ENCODE measurements at places on chromosomes 11 and 22.

- no peak for DNase-seq
These were observed 15.1 kb downstream of the PLEKHA7 start for GRCh38 chr11:16999116-16999515.

- DNase-seq, result no peak
These were observed 75.6 kb downstream of the CLPB start for GRCh38 chr11:72358466-72359405.

DNA sequence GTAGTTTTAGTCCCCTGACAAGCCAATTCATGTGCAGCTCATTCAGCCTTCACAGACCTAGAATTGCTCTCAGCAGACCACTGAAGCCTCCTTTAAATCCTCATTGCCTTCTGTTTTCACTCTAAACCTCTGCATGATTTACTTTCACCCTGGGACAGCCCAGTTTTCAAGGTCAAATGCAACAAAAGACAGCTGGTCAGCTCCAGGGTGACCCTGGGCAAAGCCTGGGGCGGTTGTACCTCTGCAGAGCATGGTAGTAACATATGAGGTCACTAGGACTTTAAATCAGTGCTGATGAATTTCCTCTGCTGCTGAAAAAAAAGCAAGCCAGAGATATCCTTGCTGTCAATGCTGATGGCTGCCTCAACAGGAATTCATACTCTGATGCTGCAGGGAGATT, 62.2 kb downstream of the SERGEF start:
- no peak for DNase-seq

GRCh38 chr11:95917193-95918036, 6.5 kb downstream of the MTMR2 start:
- no peak for DNase-seq

GRCh38 chr22:25039255-25039654, 86.7 kb downstream of the KIAA1671 start:
- no peak for DNase-seq

GRCh38 chr22:17359501-17359900, 9.8 kb upstream of the CECR2 start:
- DNase-seq, result no peak

GRCh38 chr11:119692540-119692820, 36.5 kb downstream of the NECTIN1 start:
- no peak for DNase-seq

DNA sequence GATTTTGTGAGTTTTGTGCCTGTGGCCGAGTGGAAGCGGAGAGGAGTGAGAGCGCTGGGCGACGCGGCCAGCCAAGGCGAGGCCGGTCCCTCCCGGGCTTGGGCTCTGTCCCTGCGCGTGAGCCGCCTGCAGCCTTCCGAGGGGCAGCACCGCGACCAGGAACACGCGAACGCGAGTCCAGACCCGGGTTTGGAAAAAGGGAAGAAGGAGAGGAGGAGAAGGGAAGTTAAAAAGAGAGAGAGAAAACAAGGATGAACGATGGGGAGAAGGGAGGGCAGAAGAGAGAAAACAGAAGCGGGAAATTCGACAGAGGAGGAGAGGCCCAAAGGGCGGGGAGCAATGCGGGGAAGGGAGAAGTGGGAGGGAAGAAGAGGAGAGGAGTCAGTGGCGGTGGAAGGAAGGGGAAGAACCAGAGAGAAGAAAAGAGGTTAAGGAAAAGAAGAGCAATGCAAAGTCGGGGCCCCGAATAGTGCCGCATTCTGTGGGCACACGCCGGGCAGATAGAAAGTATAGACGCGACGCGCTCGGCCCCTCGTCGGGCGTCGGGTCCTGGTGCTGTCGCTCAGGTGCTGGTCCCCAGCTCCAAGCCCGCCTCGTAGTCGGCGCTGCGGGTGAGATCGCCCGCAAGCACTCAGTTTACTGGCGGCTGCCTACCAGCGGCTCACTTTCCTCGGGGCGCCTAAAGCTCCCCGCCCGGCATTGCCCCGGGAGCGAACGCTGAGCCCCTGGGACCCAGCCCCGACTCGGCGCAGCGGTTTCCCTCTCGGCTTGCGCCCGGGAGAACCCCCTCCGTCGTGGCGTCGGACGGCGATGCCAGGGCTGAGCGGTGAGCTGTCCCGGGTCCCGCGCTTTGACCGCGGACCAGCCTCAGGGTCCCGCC, 2.8 kb upstream of the BARX2 start:
- DNase-seq, result no peak

GRCh38 chr11:119027561-119028345, 2.9 kb downstream of the SLC37A4 start:
- DNase-seq, result no peak

DNA sequence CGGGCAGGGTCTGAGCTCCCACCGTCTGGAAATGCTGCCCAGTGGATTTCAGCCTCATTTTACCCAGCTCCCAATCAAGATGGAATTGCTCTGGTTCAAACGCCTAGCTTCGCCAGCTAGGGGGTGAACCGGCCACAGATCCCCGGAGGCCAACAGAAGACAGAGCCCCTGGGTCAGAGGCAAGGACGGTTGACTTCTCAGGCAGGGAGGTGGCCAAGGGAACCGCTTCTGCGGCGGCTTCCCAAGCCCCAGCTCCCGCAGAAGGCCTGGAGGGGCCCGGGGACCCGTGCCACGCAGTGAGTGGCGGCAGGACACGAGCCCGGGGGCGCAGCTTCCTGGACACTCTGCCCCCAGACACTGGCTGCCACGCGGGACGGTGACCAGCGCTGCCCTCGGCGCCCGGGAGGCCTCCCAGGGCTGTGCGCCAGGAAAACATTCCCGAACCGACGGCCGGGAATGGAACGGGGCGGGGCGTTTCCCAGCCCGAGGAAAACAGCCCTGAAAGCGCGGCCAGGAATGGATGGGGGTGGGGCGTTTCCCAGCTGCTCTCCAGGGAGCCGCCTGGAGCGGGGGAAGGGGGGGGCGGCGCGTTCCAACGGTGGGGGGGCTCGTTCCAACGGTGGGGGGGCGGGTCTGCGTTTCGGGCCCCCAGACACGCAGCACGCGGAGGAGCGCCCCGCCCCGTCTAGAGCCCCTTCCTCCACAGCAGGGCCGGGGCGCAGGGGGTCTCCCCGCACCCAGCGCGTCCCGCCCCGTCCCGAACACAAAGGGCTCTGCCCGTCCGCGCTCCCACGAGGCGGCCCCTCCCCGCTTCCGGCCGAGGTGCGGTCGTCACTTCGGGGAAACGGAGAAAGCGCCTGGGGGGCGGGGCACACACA, 13.5 kb upstream of the B4GALNT4 start:
- DNase-seq, result peak; percentile 93

DNA sequence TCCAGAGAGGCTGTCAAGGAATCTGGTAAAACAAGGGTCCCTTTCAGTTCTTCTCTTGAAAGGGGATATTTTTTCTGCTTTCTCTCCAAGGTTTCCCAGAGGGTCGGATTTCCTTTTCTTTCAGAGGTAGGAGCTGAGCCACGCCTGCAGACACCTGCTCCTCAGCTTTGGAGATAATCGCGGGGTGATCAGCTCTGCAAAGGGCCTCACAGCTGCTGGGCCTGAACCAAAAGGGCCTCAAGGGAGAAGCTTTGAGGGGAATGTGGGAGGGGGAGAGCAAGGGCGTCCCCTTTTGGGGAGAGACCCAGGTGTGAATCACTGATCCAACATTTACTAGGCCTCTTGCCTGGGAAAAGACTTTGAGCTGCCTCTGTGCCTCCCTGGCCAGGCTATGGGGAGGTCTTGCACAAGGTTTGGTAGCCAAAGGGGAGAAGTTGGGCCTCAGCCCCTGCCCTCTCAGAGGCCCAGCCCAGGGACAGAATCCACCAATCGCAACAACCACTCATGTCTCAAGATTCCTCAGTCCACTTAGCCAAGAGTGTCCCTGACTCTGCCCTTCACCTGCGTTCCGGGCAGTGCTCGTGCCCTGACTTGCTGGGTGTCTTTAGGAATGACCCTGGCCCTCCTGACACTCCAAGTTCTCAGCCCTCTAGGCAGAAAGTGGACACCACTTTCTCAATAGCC, 14.0 kb upstream of the TP53I11 start:
- no peak for DNase-seq

DNA sequence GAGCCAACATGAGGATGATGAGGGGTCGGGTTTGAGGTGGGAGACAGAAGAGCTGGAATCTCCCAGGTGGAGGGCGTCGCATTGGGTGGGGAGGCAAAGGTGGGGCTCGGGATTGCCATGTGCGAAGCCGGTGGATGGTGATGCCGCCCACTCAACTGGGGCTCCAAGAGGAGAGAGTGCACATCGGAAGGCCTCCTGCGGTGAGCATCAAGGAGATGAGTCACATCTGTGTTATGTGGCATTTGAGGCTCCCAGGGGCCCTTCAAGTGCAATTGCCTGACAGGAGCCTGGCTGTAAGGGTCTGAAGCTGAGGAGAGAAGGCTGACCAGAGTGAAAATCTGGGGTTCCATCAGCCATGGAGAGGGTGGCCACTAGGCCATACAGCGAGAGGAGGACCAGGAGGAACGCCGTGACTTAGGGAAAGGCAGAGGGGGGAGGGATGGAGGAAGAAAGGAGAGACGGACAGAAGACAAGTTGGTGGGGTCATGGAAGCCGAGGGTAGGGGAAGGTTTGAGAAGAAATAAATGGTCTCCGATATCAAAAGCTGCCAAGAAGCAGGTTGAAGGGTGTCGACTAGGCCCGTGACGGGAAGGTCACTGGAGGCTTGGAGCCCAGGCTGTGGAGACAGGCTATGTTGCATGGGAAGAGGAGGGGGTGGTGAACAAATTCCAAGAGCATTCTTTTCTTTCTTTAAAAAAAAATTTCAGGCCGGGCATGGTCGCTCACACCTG, 21.3 kb downstream of the RASD2 start:
- DNase-seq, result peak; percentile 47

- no peak for DNase-seq
These were observed 96.2 kb downstream of the RASSF10 start for GRCh38 chr11:13105237-13105844.

DNA sequence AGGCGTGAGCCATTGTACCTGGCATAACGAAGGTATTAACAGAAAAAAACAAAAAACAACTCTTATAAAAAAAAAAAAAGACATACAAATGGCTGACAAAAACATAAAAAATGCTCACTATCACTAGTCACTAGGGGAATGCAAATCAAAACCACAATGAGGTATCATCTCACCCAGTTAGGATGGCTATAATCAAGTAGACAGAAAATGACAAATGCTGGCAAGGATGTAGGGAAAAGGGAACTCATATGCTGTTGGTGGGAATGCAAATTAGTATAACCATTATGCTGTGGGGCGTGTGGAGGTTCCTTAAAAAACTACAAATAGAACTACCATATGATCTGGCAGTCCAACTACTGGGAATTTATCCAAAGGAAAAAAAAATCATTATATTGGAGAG, 17.0 kb downstream of the THY1 start:
- DNase-seq, result peak; percentile 1

- no peak for DNase-seq
These were observed 251.0 kb upstream of the UBASH3B start for GRCh38 chr11:122404571-122404970.

GRCh38 chr22:20221421-20222340, 46.4 kb downstream of the RTN4R start:
- DNase-seq, result no peak

GRCh38 chr22:47121791-47122190, 359.3 kb downstream of the TBC1D22A start:
- DNase-seq, result no peak

GRCh38 chr11:128540469-128540868, 46.9 kb downstream of the ETS1 start:
- DNase-seq, result no peak

DNA sequence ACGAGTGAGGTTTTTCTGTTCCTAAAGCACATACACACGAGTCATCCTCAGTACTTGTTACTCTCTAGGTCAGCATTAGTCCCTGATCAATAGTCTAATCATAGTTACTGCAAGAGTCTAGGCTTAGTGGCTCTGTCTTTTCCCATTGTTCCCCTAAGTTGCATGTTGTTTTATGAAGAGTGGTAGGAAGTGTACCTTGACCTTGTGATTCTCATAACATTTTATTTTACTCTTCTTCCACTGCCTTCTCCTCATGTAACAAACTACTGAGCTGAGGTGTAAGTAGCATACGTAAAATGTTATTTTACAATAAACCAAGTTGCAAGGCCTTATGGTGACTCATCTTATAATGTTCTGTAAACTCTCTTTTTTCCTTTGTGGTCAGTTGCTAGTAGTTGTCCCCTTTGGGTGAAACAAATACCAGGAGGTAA, 15.0 kb downstream of the METTL15 start:
- DNase-seq, result no peak

- DNase-seq, result no peak
These were observed 29.4 kb downstream of the YWHAH start for GRCh38 chr22:31973739-31974138.

DNA sequence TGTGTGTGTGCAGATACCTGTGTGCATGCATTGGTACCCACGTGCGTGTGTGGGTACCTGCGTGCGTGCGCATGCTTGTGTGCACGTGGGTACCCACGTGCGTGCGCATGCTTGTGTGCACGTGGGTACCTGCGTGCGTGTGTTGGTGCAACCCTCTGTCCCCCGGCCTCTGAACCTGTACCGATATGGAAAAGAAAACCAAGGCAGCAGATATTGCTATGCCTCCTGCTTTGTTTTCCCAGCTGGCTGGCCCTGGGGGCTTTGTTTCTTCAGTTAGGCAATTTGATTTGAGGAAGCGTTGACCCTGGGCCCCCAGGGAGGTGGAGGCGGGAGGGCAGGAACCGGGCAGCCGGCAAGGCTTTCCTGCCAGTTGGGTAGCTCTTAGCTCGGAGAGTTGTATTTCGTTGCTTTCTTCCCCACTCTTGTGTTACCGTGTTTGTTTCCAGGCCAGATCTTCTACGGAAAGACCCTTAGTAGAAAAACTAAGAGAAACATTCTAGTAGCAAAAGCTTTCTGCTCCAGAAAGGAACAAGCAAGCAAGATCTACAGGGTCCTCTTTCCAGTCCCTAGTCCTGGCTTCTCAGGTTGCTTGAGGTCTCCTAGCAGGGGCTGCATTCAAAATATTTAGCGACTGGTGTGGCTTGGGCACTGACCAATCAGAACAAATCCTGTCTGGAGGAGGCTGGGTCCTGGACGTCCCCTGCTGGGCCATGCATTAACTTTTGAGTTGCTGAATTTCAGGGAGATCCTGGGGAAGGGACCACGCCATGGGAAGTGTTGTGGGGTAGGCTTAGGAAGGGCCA, 26.3 kb upstream of the SORL1-AS1 start:
- no peak for DNase-seq

- DNase-seq, result no peak
These were observed 38.5 kb downstream of the RTL6 start for GRCh38 chr22:44459551-44459950.

- no peak for DNase-seq
These were observed 156.7 kb upstream of the PLET1 start for GRCh38 chr11:112417339-112417738.

GRCh38 chr11:45828996-45829395, 18.3 kb upstream of the CRY2 start:
- DNase-seq, result no peak

DNA sequence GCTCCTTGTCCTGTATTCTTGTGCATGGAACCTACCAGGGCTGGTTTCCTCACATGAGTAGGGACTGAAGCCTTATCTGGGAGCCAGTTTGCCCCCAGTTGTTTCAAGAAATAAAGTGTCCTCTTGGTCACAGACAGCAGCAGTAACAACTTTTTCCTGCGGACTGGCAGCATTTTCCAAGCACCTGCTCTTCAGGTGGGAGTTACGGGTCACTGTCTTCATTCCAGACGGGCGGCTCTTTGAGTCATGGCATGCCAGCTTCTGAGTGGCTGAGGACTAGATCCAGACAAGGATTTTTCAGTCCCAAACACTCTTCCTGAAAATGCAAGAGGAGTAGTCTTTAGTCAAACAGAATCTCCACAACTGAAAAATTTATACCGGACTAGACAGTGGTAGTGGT, 2.7 kb upstream of the CD44 start:
- DNase-seq, result no peak
